Bronchus fibroblast of lung (primary cell): ENCODE measurements at places on chromosomes 7 and 10. TPM values are rescaled to one million over a fixed set of nuclear protein-coding genes. Genes with fewer than 3 reads are reported as not detected.

Gene PLAU
- 54.8 and 56.8 TPM in 2 replicates for total RNA-seq

Gene LOXL4
- 10.0 and 12.4 TPM in 2 replicates for total RNA-seq

Gene HOXA7
- total RNA-seq, result 3.9 and 4.2 TPM in 2 replicates

Gene CCL24
- not detected in 2 replicates for total RNA-seq

Gene NPVF
- total RNA-seq, result not detected in 2 replicates

Gene C7orf57
- total RNA-seq, result 0.17 TPM in 1 of 2 replicates, not detected in the other

Gene HOXA1
- 0.45 and 1.0 TPM in 2 replicates for total RNA-seq

Gene OSBPL3
- 12.6 and 13.5 TPM in 2 replicates for total RNA-seq

Gene SEMA3D
- total RNA-seq, result 0.15 and 0.50 TPM in 2 replicates

Gene GIMAP4
- not detected in 2 replicates for total RNA-seq

Gene GOLGA7B
- total RNA-seq, result under 0.01 TPM in 1 of 2 replicates, not detected in the other

Gene RBP3
- not detected in 2 replicates for total RNA-seq

Gene PTF1A
- not detected in 2 replicates for total RNA-seq

Gene HECW1
- total RNA-seq, result 1.8 and 4.2 TPM in 2 replicates

Gene SLC26A4
- total RNA-seq, result 0.17 and 0.74 TPM in 2 replicates

Gene GNGT1
- not detected in 2 replicates for total RNA-seq

Gene LIPJ
- not detected in 2 replicates for total RNA-seq

Gene SERPINE1
- 1,155 and 1,164 TPM in 2 replicates for total RNA-seq

Gene SFTPD
- total RNA-seq, result under 0.01 TPM in 1 of 2 replicates, not detected in the other

Gene ATP6V1F
- total RNA-seq, result 126 and 138 TPM in 2 replicates

Gene FAM25G
- not detected in 2 replicates for total RNA-seq

Gene WAPL
- total RNA-seq, result 15.5 and 19.2 TPM in 2 replicates

Gene CYP2E1
- total RNA-seq, result not detected in 2 replicates

Gene OR2A12
- not detected in 2 replicates for total RNA-seq

Gene GDF10
- total RNA-seq, result under 0.01 TPM in 1 of 2 replicates, not detected in the other

Gene UCN3
- total RNA-seq, result not detected in 2 replicates

Gene FFAR4
- total RNA-seq, result not detected in 2 replicates

Gene CCDC3
- 0.34 and 0.45 TPM in 2 replicates for total RNA-seq

Gene CUEDC2
- total RNA-seq, result 102 and 104 TPM in 2 replicates

Gene SYT15
- 0.59 TPM in 1 of 2 replicates, not detected in the other for total RNA-seq

Gene ACHE
- total RNA-seq, result 0.34 TPM in 1 of 2 replicates, not detected in the other

Gene ACSL5
- total RNA-seq, result 0.30 and 0.84 TPM in 2 replicates

Gene FOXI2
- total RNA-seq, result not detected in 2 replicates

Gene FAM237B
- not detected in 2 replicates for total RNA-seq

Gene COL17A1
- total RNA-seq, result under 0.01 and 0.15 TPM in 2 replicates

Gene CPA2
- not detected in 2 replicates for total RNA-seq

Gene MIOS
- 29.6 and 30.8 TPM in 2 replicates for total RNA-seq

Gene STEAP2
- total RNA-seq, result 5.5 and 6.8 TPM in 2 replicates

Gene SPDYE1
- total RNA-seq, result not detected in 2 replicates

Gene TLX1
- total RNA-seq, result not detected in 2 replicates

Gene RTKN2
- total RNA-seq, result 0.89 and 2.0 TPM in 2 replicates

Gene HYAL4
- total RNA-seq, result not detected in 2 replicates

Gene EXOC6
- total RNA-seq, result 3.7 and 5.9 TPM in 2 replicates

Gene CALHM2
- 14.3 and 19.0 TPM in 2 replicates for total RNA-seq

Gene ELAPOR2
- total RNA-seq, result 2.5 and 4.4 TPM in 2 replicates

Gene RAB18
- total RNA-seq, result 15.2 and 18.7 TPM in 2 replicates
